Stimulated activated CD4-positive, alpha-beta T cell treated with anti-CD3 and anti-CD28 coated beads, Interleukin-2, amount 100 ng/mL, for 48 hours (primary cell): ENCODE measurements at places on chromosomes 12 and 14.

DNA sequence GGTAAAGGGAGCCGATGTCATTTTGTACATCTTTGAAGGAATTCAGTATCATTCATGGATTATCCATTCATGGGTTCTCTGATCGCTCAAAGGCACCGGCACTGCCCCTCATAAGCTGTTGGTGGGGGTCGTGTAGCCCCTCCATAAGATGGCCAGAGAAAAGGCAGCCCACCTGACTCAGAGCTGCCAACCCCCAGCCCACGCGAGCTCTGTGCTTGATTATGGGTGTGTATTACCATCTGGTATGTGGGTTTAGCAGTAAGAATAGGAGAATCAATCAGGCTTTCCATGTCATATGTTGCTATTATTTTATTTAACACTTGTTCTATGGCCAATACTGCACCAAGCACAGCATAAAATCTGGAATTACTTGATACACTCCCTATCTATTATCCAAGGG lies 32.1 kb upstream of the AMIGO2 start:
- DNase-seq: no peak

- DNase-seq: no peak
These were observed 2.8 kb upstream of the TEX22 start for GRCh38 chr14:105395538-105395854.

DNA sequence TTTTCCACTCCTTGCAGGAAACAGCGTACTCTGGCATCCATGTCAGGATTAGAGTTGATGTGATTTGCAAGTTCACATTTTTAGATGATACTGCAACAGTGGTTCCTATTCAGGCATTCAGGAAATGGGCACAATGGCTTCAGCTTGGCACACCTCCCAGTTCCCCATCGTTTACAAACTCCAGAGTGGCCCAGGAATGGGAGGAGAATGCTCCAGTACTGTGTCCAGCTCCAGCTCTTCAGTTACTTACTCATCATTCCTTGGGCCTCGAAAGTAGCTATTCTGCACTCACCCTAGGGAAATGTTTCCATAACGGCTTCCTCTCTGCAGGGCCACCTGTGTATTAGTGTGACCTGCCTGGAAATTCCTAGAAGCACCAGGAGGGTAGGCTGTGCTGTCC lies 239.7 kb upstream of the RGS6 start:
- no peak for DNase-seq

DNA sequence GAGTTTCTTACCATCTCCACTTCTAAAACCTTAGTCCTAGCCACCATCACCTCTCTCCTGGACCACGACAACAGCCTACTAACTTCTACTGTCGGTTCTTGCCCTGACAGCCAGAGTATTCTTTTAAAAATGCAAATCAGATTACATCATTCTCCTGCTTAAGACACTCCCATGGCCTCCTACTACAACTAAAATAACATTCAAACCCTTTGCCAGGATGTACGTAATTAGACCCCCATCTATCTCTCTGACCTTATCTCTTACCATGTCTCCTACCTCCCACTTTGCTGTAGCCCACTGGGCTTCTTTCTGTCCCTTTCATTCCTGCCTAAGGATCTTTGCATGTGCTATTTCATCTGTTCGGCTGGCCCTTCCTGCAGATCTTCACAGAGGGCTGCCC lies 27.6 kb downstream of the TRIM9 start:
- DNase-seq: no peak

GRCh38 chr14:25308244-25308643 lies 258.3 kb upstream of the STXBP6 start:
- no peak for DNase-seq

- no peak for DNase-seq
These were observed 22.8 kb downstream of the CPM start for GRCh38 chr12:68910128-68910527.

- no peak for DNase-seq
These were observed 6.3 kb downstream of the NTN4 start for GRCh38 chr12:95784286-95784685.

DNA sequence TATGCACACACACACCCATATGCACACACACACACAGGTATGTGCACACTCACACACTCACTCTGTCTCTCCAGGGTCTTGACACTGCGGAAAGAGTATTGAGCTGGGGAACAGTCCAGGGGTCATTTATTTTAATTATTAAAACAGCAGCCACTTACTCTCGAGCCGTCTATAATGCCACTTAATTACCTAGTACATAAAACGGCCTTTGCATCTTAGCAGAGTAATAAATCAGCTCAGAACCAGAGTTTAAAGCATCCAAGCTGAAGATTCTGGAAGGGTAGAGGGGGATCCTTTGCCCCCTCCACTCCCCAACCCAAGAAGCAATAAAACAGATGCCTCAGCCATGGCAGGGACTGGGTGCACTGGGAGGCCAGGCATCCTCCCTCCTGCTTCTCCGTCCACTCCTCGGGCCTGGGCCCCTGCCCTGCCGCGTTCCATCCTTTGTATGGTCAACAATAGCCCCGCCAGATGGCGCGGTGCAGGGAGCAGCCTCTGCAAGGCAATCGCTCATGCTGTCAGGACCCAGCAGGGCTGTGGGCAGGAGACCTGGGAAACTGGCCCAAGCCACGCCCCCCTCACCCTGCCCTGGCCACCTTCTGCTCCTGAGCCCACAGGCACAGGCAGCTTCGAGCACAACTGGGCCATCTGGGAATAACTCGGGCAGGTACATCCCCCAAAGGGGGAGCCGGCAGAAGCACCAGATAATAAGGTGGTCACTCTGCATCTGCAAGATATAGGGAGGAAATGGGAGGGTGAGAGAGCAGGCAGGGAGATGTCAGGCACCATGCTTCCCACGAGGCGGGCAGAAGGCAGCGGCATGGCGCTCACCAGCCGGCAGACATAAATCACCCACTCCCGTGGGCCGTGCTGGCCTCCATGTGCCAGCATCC lies 40.9 kb downstream of the CCDC85C start:
- DNase-seq: no peak

DNA sequence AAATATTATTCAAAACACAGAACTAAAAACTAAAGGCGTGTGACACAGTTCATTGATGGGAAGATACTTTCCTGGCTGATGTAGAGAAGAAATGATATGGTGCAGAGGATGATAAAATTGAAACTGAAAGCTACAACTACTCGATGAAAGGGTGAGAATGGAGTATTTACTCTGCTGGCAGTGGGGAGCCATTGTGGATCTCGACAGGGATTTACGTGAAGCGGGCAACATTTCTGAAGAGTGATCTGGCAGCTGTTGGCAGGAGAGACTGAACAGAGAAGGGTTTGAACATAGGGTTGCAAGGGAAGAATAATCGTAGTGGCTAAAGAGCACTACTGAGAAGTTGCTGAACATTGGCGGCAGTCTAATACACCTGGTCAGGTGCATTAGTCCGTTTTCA lies 464.9 kb downstream of the PDZRN4 start:
- DNase-seq: no peak
